ENCODE measurements at places on chromosomes 3 and 15.

- peak; percentile 31 for DNase-seq
Measured at GRCh38 chr15:79682851-79683288, 213.9 kb downstream of the MTHFS start.

- no peak for DNase-seq
Measured at GRCh38 chr3:66928252-66928651, 69.9 kb upstream of the KBTBD8 start.

- peak; percentile 4 for DNase-seq
Measured at GRCh38 chr3:66036586-66037148, 2.1 kb downstream of the MAGI1 start.

DNA sequence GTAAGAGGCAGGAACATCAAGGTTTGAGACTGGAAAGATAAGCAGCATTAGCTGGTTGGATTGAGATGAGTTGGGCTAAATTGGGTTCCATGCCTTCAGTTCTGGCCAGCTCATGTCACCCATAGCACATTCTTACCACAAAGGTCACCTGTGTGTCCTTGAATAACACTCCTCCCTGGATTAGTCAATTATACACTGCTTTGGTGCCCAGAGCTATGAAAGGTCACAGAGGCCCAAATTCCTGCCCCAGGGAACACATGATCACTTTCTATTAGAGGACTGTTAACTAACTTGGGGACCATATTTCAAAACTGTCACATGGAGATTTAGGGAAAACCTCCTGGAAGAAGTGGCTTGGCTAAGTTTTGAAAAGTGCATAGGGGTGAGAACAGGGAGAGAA lies 40.1 kb upstream of the XCR1 start:
- DNase-seq, result no peak

DNA sequence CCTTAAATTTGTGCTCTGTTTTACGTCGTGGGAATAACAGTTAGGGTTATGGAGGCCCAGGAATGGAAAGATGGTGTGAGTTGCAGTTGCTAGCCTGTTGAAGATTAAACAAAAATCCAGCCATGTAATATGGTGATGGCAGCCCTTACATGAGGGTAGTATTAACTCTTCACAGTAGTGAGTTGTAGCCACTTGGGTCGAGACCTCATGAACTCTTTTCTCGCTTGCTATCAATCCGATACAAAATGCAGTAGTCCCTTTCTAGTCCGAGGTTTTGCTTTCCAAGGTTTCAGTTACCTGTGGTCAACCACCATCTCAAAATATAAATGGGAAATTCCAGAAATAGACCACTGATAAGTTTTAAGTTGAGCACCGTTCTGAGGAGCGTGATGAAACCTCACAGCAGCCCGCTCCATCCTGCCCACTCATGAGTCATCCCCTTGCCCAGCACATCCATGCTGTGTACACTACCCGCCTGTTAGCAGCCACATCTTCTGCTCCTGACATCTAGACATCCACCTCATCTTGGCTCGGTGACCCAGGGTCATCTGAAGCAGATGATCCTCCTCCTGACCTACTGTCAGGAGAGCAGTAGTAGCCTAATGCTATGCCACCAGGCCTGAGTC lies 177.9 kb downstream of the CDIN1 start:
- peak; percentile 46 for DNase-seq

DNA sequence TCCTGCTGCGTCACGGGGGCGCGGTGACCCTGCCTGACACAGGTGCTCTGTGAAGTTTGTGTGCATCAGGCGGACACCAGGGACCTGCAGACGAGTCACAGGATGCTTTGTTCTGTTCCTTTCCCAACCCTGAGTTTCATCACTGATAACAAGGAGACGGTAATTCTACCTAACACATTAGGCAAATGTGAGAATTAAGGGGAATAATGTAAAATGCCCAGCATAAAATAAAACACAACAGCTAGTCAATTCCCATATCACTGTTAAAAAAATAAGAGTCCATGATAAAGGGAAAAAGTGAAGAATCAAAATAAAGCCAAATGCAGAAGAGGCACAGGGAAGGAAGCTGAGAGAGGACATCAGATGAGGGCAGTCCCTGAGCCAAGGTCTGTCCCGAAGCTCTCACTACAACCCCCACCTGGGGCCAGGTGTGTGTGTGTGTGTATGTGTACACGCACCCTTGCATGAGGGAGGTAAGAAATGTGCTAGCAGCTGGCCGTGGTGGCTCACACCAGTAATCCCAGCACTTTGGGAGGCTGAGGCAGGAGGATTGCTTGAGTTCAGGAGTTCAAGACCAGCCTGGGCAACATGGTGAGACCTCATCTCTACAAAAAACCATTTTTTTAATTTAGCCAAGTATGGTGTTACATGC lies 27.5 kb downstream of the PLA2G4D start:
- DNase-seq, result no peak

DNA sequence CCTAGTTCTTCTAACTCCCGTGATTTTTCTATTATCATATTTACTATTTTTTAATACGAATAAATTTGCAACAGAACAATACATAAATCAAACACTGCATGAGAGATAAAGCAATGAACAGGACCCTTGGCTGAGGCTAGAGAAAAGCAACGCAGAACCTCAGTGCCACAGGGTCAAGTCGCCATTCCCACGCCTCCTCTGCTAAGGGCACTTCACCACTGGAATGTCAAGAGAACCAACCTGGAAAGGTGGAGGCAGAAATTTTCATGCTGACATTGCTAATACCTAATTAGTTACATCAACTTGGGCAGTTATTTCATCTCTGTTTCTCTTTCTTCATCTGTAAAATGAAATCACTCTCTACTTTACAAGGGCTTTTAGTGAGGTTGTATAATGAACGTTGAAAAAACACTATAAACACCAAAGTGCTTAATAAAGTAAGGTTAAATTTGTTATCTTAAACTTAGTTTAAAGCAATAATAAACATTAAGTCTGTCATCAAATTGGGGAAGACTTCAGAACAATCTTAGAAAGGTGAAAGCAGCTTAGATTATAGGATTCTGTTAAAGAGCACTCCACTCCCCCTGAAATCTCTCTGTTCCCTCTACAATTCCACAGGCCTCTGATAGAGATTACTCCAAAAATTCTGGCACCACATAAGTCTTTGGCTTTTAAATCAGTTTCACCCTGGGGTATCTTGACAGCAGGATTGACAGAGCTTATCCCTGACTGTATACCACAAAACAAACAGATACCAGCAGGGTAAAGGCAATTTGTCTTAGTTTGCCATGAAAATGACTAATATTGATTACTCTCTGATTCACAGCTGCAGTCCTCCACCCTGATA lies 41.9 kb downstream of the PLCH1 start:
- no peak for DNase-seq

GRCh38 chr15:39207532-39208115 lies 373.3 kb upstream of the THBS1 start:
- DNase-seq, result no peak

GRCh38 chr15:35256551-35256950 lies 171.5 kb upstream of the NANOGP8 start:
- DNase-seq, result no peak

DNA sequence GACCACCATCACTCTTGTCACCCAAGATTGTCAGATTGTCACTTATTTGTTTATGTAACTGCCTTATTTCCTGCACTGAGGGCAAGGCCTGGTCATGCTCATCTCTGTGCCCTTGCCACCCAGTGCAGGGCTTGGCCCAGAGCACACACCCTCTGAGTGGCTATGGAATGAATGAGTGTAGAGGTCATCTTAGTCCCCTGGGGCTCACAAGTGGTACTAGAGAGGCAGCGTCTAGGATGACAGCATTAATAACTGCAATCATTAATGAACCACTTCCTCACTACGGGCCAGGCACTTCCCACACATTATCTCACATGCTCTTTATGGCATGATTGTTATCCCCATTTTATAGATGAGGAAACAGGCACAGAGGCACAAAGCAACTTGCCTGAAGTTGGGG lies 117.0 kb downstream of the SMAD6 start:
- DNase-seq, result no peak

GRCh38 chr15:89408372-89409183 lies 74.0 kb upstream of the POLG start:
- peak; percentile 21 for DNase-seq

DNA sequence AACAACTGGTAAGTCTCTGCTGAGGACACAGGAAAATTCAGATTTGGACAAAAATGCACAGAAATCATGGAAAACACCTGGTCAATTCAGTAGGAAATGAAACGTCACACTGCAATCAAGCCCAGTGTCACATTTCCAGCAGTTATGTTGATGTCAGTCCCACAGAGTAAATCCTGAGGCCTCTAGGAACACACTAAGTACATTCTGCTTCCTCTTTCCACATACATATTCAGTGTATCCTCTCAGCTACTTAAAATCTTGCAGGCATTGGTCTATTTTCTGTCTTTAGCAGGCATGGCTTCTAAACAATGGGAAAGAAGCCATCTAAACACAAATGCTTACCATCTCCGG lies 207.8 kb downstream of the PLCL2 start:
- DNase-seq, result no peak

DNA sequence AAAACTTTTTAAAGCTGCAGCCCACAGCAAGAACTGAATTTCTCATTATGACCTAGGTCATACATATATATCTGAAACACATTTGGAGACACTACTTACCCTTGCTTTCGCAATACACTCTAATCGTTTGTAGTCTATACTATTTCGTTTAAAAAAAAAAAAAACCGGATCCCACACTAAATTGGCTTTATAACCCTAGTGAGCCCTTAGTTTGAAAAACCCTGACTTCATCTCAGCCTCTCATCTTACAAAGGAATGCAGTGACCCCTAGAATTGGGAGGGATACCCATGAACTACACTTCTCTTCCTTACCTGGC lies 4.2 kb downstream of the RARRES1 start:
- DNase-seq, result no peak

DNA sequence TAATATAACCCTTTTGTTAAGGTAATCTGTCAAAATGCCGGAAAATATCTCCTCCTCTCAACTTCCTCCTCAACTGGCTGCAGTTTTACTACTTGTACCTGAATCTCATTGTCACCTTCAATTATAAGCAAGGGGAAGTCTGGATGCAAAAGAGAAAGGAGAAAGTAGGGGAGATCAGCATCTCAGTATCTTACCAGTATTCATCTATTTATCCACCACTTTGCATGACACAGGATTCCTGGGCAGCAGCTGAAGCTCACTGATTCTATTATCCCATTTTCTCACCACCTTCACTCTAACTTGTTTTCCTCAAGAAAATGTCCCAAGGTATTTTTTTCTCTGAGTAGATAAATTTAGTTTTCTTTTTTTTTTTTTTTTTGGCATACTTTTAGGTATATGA lies 440.5 kb upstream of the CBLB start:
- DNase-seq, result no peak

GRCh38 chr15:68595761-68596160 lies 17.0 kb downstream of the CORO2B start:
- no peak for DNase-seq

DNA sequence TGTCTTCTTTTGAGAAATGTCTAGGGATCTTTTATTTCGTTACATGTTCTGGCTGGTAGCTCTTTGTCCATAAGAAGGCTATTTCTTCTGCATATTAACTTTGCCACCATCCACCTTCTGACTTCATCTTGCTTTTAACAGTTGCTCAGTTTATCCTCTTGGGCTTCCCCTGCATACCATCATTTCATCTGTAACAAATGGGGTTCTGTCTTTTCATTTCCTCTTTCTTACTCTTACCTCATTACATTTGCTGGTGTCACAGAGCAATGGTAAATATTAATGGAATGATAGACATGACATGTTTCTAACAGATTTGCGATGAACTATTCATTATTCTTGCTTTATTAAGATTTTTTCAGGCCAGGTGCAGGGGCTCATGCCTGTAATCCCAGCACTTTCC lies 62.4 kb downstream of the GASK1A start:
- DNase-seq, result no peak

DNA sequence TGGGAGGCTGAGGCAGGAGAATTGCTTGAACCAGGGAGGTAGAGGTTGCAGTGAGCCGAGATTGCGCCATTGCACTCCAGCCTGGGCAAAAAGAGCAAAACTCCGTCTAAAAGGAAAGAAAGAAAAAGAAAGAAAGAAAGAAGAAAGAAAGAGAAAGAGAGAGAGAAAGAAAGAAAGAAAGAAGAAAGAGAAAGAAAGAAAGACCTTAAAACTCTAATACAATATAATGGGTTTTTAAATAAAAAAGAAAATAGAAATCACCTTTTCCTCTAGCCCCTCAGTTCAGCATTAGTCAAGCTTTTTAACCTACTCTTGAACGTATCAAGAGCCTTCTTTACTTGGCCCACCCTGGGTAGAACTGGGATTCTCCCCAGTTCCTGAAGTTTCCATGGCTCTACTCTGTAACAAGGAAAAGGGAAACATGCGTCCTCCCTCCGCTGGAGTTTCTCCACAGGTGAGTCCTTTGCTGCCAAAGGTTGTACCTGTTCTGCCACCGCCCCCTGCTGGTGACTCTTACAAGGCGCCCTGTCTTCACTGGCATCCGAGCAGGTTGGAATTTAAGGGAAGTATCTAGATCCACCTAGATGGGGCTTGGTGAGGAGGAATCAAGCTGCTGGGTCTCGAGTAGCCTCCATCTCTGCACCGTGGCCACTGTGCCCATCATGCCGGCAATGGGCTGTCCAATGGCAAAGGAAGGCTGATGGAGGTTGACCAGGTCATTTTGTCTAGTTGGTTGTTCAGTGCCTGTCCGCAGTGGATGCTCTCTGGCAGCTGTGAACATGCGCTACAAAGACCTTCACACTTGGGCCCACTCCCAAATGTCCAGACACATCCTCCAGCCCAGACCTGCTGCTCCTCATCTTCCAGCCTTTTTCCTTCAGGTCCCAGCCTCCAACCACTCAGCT lies 20.6 kb upstream of the EPHB3 start:
- peak; percentile 39 for DNase-seq

- no peak for DNase-seq
Measured at GRCh38 chr3:33091746-33092145, 5.2 kb downstream of the GLB1 start.

DNA sequence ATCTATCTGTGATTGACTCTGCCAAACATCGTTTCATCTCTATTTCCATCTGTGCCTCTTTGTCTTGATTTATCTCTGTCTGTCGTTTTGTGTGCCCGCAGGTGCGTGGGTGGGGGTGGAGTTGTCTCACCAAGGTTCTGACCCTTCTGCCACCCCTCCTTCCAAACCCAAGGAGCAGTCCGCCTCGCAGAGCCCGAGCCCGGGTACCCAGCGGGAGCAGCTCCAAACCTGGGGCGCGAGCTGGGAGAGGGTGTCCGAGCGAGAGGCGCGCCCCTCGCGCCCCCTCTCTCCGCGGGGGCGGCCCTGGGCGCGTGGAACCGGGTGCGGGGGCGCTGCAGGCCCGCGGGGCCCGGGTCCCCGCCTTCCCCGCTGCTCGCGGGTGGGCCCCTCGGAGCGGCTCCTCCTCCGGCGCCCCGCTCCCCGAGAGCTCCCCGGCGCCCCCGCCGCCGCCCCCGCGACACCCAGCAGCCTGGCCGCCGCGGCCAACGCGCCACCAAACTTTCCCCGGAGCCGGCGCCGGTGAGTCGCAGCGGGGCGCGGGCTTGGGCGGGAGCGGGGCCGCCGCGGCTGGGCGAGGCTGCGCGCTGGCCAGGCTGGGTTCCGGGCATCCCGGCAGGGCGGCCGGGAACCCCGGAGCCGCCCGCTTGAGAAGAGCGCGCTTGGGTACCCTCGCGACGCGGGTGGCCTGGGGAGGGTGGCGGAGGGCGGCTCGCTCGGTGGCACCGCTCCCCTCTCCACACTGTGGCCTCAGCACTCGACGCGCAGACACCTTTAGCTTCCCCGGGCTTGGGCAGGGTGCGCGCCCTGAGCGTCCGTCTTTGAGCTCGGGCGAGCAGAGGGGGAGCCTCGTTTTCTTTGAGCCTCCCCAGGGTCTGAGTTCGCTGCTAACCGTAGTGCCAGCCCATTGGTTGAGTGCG lies at the start of gene HRH1:
TSS of gene HRH1 (plus strand) at position 458 of the 917 bp plus-strand sequence. CDS start 104,545 bp downstream, outside the sequence.
- peak; percentile 40 for DNase-seq
